ENCODE measurements at places on chromosomes 12 and 14. TPM values are rescaled to one million over a fixed set of nuclear protein-coding genes. Genes with fewer than 3 reads are reported as not detected.
A peak's percentile ranks its signal among the peaks of the same experiment; 100 is the strongest.

GRCh38 chr14:77221241-77221871, 39.8 kb downstream of the TMEM63C start:
- no peak for DNase-seq

GRCh38 chr14:37695866-37696265, 100.4 kb downstream of the TTC6 start:
- no peak for DNase-seq

DNA sequence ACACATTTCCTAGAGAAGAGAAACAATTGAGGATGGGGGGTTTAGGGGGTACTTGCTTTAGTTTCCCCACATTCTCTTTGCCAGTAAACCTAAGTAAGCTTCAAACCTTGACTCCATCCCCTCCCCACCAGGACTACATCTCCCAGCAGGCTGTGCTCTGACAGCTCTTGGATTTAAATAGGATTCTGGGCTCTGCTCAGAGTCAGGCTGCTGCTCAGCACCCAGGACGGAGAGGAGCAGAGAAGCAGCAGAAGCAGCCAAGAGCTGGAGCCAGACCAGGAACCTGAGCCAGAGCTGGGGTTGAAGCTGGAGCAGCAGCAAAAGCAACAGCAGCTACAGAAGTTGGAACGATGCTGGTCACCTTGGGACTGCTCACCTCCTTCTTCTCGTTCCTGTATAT, 20.6 kb downstream of the RDH12 start:
- DNase-seq = peak; percentile 32

GRCh38 chr14:100168506-100168905, 9.1 kb upstream of the DEGS2 start:
- no peak for DNase-seq

AHNAK2 gene
- total RNA-seq = 32.4 TPM

PLCZ1 gene
- total RNA-seq = not detected
